ENCODE measurements at places on chromosomes 5 and 9.

GRCh38 chr5:176788941-176789872 is 21.2 kb upstream of the UNC5A start:
- DNase-seq = no peak

DNA sequence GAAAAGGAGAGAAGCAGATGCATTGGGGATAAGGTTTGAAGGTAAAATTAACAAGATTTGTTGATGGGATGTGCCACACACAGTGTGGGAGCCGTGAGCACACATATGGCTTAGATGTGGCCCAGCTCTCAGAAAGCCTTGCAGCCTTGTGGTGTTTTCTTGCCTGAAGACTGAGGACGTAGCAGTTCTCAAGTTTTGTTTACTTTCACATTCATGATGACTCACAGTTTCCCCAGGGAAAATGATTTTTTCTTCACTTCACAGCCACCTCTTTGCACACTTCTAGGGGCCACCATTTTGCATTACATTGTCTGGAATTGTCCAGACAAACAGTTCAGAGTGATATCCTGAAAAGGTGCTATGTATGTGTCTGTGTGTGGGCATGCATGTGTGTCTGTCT is 126.2 kb downstream of the BASP1 start:
- no peak for DNase-seq

- DNase-seq = no peak
These were observed 152.8 kb upstream of the DAP start for GRCh38 chr5:10913841-10914240.

DNA sequence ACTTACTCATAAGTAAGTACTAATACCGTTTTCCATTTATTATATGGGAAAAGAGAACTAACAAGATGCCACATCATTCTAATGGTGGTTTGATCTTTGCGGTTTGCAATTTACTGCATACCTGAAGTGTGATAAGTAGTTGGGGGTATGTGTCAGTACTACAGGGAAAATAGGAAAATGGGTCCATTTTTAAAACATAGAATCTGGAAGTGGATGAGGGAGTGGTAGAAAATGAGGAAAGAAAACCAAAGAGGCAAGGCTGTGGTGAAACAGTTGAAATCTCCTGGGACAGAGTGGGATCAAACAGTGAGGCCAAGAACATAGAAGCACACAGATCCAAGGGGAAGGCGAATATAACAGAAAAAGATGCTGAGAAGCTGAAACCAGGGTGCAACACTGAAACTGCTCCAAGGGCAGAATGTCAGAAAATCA is 6.7 kb downstream of the ADAMTSL1 start:
- DNase-seq = no peak

DNA sequence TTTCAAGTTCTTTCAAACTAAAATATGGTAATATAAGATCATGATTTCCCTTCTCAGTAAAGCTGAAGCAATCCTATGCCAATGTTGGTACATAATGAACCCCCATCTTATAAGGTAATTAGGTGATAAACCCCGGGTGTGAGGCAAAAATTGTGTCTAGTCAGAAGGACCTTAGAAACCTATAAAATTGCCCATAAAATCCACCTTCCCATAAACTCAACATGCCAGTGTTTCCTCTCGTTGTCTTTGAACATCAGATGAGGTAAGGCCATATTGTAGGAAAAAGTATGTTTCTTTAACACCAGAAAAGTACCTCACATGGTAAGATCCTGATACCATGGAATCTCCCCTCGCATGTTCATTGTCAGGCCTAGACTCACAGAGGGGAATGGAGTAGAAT is 43.3 kb downstream of the SNCAIP start:
- DNase-seq = no peak

DNA sequence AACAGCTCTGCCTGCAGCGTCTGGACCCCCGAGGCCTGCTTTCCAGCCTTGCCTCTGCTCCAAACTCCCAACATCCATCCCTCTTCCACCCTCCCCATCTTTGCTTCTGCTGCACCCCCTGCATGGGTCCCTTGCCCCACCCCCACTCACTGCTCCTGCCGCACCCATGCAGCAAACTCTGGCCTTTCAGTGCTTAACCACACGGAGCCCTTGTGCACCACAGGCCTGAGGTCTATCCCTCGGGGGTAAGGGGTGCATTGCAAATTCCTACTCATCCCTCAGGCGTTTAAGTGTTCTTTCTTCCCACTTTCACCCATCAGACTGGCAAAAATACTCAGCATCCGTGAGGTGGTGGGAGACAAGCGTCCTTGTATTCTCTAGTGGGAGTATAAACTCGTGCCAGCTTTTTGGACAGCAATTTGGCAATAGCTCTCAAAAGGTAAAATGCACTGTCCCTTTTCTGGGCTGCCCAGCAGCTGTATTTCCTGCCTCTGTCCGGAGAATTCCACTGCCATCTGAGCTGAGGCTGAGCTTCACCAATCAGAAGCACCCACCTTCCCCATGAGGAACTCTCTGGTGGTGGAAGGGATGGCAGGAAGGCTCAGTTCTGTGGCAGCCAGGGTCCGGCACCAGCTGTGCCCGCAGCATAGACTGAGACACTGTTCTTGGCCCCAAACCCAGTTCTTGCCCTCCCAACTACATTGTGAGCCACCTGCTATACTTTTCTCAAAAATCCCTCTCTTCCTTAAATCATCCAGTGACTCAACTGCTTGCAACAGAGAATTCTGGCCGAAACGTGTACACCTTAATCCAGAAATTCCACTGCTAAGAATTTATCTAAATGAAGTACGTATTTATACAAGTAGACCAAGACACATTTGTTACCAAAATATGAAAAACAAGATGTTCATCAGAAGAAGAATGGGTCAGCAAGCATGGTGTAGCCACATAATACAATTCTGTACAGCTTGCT is 15.0 kb downstream of the PSMB7 start:
- DNase-seq = no peak

DNA sequence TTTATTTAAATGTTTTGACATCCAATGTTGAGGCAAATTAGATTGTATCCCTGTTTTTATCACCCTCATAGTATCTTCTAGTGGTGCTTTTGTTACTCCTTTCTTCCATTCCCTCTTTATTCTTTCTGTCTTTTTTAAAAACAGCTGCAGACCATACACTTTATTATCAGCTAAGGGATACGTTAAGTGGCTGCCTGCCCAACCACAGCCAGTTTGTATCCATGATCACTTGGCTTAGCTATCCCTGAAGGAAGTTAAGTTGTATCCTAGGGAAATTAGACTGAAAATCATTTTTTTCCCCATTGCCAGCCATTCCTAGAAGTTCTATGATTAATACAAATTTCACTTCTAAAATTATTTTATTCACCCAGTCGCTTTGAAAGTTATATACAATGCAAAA is 1032.7 kb downstream of the NR2F1-AS1 start:
- no peak for DNase-seq

DNA sequence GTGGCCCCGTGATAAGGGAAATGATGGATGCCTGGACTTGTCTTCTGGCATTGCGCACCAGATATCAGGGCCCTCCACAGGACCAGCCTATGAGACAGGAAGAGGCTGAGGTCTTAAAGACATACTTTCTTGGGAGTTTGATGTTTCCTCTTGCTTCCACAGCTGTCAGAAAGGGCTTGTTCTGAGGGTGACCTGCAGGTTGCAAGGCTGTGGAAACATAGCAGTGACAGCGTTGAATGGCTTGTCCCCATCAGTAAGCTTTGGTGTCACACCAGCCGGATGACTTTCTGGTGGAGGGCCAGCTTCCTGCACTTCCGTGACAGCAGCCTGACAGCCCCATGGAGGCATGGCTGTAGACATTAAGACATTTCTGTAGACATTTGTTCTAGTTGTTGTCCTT is 143.2 kb downstream of the C9orf152 start:
- DNase-seq = no peak

DNA sequence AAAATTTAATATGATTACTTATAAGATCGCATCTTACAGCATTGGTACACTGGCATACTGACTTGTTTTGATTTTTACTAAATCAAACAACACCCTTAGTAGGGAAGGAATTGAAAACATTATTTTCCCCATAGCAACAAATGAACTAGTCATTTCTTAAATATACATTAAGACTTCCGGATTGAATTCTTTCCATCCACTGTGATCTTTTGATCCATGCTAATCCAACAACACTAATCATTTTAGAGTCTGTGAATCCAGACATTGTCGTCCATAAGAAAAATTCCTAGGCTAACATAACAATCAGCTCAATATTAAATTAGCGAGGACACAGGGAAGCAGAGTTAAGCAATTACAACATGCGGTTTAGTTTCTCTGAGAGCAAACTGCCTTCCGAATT is 21.6 kb upstream of the ERAP1 start:
- DNase-seq = no peak

GRCh38 chr5:174493530-174493929 is 230.9 kb upstream of the MSX2 start:
- no peak for DNase-seq

GRCh38 chr5:176818391-176819098 is 8.2 kb downstream of the UNC5A start:
- peak; percentile 57 for DNase-seq

GRCh38 chr9:75775166-75775565 is 115.3 kb upstream of the PCSK5 start:
- no peak for DNase-seq

DNA sequence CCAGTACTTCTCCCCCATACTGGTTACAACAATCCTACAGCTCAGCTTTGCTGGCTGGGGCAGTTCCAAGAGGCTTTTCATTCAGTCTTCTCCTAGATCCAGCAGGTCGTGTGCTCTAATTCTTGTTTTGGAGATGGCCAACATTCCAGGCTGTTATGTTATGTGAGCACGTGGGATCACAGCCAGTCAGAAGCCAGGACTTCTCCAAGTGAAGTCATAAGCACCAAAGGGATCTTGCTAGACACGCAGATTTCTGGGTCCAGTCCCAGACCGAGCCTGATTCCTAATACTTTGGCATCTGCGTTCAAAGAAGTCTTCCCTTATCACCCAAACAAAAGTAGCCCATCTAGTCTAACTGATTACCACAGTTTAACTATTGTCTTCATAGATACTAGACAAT is 1.4 kb upstream of the LARP1 start:
- DNase-seq = no peak

- DNase-seq = no peak
These were observed 218.2 kb upstream of the ADAMTSL1 start for GRCh38 chr9:18255747-18256146.

DNA sequence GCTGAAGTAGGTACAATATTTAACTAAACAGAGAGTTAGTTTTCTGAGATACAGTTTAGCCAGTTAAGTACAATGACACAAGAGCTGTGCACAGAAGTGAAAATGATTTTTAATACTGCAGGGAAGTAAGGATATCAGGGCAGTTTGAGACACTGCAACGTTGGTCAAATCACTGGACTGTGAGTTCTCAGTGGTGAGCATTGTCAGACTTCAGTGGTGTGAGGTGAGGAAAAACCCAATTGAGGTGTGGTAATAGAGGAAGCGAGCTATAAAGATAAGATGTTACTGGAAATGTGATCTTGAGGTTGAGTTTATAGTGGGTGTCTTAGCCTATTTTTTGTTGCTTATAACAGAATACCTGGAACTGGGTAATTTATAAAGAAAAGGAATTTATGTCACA is 12.8 kb upstream of the FBXL7 start:
- DNase-seq = no peak

- no peak for DNase-seq
These were observed 116.7 kb downstream of the PDE8B start for GRCh38 chr5:77326986-77327734.

DNA sequence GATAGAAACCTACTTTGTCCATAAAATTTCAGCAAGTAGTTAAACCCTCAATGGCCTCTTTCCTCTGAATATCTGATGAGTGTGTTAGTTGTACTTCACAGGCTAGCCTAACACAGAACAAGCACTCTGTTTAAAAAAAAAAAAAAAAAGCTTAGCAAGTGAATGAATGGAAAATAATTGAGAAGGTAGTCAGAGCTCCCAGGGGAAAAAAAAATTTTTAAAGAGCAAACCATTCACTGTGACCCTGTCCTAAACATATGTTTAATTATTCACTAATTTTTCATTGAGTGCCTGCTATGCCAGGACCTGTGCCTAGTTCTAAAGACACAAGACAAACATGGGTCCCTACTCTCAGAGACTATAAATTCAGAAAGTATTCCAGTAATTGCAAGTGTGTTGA is 69.3 kb downstream of the SH3RF2 start:
- no peak for DNase-seq

- no peak for DNase-seq
These were observed 107.5 kb downstream of the NREP start for GRCh38 chr5:111649516-111649915.
